ENCODE measurements at places on chromosomes 5 and 9.
A peak's percentile ranks its signal among the peaks of the same experiment; 100 is the strongest.

DNA sequence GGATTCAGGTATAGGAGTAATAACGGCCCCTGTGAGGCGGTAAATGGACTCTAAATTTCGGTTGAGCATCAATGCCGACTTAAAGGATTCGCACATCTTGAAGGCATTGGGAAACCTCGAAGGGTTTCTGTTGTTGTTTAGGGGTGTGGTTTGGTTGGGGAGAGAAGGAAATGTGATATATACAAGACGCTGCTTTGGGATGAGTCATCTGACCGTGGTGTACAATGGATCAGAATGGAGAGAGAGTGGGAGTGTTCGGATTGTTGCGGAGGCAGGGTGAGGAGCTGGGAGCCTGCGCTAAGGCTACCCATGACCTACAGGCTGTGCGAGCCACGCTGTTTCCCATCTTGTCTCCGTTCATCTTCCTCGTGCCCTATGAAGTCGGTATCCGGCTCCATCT is 60.4 kb upstream of the ERCC6L2 start:
- no peak for DNase-seq

DNA sequence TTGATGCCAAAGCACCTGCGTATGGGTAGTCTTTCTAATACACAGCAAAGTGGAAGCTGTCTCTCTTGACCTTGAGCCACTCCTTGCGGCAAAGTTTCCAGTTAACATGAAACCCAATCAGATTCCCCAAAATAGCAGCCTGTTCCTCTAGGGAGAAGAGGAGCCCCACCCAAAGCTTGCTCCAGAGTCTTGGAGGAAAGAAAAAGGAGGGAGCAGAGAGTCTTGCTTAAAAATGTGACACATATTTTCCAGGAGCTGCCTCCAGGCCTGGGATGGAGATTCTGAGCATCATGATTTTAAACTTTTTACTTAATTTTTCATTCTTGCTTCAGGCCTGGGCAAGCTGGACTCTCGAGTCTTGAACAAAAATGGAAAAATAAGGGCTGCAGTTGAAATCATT is 223.5 kb upstream of the TNC start:
- peak; percentile 77 for DNase-seq

DNA sequence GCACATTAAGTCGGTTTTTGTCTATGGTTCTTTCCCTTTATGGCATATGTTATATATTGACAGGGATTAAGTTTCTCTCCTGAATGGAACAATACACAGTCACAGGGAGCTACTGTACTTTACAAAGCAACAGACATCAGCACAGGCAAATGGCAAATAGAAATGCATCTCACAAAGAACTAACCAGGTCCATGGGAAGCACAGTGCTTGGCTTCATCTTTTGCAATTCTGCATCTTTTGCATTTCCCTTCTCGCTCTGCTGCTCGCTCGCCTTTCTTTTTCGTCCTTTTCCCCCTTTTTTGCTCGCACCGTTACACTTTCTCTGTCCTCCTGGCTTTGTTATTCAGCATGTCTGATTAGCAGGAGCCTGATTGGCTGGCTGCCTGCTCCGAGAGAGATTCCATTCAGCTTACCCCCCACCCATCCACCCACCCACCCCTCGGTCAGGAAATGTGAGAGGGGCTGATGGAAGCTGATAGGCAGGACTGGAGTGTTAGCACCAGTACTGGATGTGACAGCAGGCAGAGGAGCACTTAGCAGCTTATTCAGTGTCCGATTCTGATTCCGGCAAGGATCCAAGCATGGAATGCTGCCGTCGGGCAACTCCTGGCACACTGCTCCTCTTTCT is at the start of gene ADAMTSL1:
ADAMTSL1 (plus strand) TSS at position 502 of the 628 bp plus-strand sequence; CDS start at position 582, 80 bp downstream.
- DNase-seq = no peak

- no peak for DNase-seq
Observed at GRCh38 chr5:66171349-66172344, 27.5 kb downstream of the SREK1 start.

- no peak for DNase-seq
Observed at GRCh38 chr5:181133610-181134231, 2.8 kb upstream of the OR2V1 start.

DNA sequence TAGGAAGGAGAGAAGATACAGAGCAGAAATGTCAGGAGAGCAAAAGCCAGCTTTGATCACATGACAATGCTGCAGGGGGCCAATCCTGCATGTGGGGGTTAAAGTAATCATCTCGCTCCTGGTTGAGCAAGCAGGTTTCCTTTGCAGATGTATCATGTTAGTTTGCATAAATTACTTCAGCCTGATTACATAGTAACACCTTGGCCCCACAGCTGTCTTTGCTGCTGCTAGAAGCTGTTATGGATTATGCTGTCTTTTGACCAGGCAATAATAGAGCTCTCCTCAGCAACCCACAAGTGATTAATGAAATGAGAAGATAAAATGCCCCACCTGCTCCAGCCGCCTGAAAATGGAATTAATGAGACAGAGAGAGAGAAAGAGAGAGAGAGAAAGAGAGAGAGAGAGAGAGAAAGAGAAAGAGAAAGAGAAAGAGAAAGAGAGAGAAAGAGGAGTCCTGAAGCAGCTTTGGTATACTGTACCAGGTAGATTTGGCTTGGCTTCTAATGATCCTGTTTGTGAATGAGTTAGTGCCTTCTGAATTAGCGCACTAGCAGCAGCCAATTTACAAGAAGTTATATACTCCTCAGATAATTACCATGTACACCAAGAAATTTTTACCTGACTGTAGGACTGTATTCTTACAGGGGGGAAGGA is 174.3 kb upstream of the RORB start:
- DNase-seq = no peak

DNA sequence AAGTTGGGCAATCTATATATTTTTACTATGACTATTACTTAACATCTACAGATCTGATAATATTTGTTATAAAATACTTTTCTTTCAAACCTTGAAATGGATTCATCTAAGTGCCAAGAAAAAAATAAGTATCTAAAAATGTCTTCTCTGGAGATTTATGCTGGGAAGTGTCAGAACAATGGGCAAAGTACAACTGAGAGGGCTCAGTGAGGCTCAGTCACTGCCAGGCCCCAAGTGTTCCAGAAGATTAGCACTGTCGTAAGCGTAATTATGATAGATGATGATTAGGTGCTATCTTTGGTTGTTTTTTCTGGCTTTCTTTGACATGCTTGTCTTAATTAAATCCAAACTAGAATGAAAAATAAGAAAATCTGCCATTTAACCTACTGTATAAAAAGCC is 72.2 kb upstream of the ADAMTS19 start:
- no peak for DNase-seq

DNA sequence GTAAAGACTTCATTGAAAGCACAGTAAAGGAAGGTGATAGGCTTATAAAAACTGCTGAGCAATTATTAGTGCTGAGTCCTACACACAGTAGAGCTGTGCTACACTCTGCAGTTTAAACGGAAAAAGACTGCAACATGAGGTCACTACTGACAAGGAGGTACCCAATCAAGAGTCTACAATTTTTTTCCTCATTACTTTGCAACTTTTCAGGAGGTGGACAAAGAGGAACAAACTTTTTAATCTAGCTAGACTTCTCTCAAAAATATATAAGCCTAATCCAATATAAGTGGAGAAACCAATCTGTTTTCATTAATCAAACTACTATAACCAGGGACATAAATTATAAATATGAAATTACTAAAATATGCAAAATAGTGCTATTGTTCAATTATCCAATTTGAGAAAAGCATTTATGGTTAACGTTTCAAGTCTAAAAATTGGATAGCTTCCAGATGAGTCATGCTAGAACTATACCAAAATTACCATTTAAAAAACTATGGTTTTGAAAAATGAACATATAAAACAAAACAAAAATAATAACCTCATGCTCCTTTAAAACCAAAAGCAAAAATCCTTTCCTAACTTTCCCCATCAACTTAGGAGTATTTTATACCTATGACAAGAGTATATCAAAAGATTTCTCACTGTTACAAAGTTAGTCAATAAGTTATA is 37.7 kb downstream of the FAM13B start:
- no peak for DNase-seq

DNA sequence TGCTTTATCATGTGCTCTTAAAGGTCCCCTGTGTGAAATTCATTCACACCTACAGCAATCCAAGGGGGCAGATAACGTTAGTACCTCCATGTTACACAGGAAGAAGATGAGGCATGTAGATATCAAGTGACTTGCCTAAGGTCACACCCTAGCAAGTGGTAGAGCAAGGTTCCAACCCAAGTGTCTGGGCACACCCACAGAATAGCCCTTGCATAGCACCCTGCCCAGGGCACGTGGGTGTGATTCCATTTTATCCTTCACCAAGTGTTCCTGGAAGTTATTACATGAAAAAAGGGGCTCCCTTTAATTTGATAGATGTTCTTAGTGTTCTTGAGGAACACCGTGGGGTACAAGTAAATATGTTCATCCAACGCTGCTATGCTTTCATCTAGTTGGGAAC is 4.9 kb downstream of the TMEM171 start:
- DNase-seq = no peak

Measured in coronary artery (tissue), 2 donors.